ENCODE measurements at places on chromosomes 6 and 20. TPM values are rescaled to one million over a fixed set of nuclear protein-coding genes. Genes with fewer than 3 reads are reported as not detected.

The PGC gene
- total RNA-seq = not detected

The ADTRP gene
- total RNA-seq = 1.4 TPM

The RFX6 gene
- not detected for total RNA-seq

The MCM3 gene
- 73.2 TPM for total RNA-seq

The WFDC2 gene
- not detected for total RNA-seq

Measured in activated B cell treated with CpG ODN at 0.5 μM for 24 hours (primary cell).